HEK293T (cell line): ENCODE measurements at places on chromosomes 12 and 14.

DNA sequence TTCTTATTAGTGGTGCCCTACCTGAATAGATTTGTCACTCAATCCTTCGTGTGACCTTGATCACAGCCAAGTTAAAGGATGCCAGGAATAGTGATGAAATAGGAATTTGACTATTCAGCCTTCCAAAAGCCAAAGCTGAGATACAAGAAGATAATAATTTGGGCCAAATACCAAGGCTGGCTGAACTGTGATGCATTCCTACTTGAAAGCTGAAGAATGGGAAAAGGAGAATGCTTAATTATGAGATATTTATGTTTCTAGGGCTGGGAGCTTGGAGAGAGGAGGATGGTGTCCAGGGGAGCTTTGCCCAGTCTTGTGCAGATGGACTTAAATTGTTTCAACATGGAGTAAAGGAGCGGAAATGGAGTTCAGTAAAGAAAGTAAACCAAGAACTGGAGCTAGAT is 5.2 kb downstream of the RNASE7 start:
- no peak for DNase-seq

DNA sequence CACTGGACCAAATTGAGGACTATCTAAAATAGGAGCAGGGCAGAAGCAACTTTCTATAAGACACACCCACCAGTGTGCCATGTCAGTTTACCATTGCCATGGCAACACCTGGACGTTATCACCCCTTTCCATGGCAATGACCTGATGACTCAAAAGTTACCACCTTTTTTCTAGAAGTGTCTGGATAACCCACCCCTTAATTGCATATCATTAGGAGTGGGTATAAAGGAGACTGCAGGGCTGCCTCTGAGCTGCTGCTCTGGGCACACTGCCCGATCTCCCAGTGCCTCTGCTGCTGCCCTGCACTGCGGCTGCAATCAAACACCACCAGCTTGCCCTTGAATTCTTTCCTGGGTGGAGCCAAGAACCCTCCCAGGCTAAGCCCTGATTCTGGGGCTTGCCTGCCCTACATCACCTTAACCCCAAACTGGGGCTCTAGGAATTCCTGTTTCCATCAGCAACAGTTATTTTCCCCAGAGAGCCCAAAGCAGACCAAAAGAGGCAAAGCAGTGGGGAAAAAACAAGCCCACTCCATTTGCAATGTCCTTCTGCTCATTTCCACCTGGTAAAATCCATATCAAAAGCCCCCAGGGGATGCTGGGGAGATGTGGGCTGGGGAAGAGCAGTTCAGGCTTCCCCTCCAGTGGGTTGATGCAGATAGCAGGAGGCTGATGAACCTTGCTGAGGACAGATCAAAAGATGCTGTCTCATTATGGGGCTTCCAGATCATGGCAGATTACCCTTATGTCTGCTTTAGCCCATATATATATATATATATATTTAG is 129.5 kb upstream of the NCOR2 start:
- no peak for DNase-seq

GRCh38 chr12:29157486-29157946 is 8.4 kb downstream of the FAR2 start:
- DNase-seq: no peak

- no peak for DNase-seq
Observed at GRCh38 chr12:42187799-42188198, 43.1 kb upstream of the GXYLT1 start.

DNA sequence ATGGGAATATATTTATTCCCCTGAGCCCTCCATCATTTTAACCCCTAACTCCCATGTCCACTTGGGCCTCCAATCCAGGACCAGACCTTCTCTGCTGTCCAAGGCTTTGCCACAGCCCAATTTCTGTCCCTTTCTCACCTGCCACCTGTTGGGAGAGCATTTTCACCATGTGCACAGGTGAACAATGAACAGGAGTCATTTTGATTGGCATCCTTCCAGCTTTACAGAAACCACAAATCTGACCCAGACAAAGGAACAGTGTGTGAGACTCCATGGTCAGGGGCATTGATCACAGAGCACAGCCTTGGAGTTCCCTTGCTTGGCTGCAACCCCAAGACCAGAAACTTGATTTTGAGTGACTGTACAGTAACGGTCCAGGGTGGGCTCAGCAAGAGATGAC is 91.9 kb downstream of the CRACR2A start:
- DNase-seq: no peak

GRCh38 chr14:54682578-54682977 is 115.7 kb downstream of the SAMD4A start:
- no peak for DNase-seq

DNA sequence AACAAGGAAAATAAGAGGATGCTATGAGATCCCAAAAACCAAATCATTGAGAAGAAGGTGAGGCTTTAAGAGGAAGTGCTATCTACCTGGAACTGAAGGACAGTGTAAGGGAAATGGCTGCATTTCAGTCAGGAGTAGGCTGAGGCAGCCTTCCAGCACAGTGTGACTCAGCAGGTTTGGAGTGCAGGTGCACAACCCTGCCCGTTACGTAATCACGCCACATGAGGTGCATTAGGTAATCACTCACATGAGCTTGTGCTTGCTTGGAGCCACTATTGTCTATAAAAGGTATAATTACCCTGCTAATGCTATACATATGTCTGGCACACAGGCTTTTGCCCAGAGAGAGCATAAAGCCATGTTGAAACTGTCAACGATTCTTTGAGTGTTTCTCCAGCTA is 74.9 kb downstream of the DIO2 start:
- DNase-seq: no peak

GRCh38 chr12:26705851-26706250 is 127.1 kb downstream of the ITPR2 start:
- DNase-seq: no peak

DNA sequence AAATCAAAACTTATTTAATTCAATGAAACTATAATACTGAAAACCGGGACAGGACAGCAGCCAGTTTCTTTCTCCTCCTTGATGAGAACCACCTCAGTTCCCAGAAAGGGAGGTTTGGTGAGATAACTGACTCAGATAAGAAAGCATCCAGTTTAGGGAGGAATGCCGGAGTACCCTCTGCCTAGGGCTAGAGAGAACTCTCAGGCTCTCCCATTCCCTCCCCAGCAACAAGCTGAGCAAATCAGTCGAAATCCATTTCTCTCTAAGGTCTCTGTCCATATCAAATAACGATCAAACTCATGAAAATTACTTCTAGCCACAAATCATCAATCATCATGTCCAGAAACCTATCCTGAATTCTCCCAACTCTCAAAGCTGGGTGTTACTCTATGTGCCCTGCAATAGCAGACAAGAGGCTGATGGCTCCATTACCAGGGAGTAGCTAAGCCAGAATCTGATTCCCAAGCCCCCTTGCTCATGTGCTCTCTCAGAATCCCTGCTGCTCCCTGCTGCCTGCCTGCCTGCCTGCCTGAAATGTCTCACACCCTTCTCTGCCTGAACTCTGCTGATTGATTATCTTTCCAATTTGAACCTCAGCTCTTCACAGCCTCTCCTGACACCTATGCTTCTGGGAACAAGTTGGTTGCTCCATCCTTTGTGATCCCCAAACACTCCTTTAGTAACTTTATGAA is 49.4 kb downstream of the SLC25A47 start:
- DNase-seq: no peak

DNA sequence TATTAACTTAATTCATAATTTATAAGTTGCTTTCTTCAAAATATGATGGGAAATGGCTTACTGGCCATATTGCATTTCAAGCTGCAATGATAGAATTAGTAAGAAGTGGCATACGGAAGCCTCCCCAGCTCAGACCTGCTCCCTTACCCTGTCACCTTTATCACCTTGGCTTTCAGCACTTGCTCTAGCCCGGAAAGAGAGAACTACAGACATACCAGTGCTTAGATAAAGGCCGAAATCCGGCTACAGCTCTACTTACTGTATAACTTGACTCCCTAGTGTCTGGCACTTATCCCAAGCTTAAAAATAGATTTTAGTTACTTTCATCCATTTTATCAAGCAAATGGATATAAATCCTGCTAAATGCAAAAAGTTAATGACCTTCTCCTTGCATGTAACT is 42.5 kb downstream of the PKP2 start:
- no peak for DNase-seq

GRCh38 chr12:23950775-23951451 is 1.4 kb upstream of the SOX5 start:
- peak; percentile 10 for DNase-seq

GRCh38 chr14:67423424-67423823 is 11.5 kb upstream of the PLEK2 start:
- DNase-seq: no peak
